Skin of body (tissue), 3 donors: ENCODE measurements at places on chromosomes 2 and 18.

- no peak for DNase-seq
Observed at GRCh38 chr2:85577386-85578242, at the start of gene VAMP8. VAMP8 (plus strand) TSS chr2:85577586; CDS start chr2:85577647, 61 bp downstream.

- DNase-seq, result no peak
Observed at GRCh38 chr2:74886251-74886650, 52.3 kb downstream of the HK2 start.

GRCh38 chr2:54531558-54531957 is 75.4 kb downstream of the SPTBN1 start:
- no peak for DNase-seq

DNA sequence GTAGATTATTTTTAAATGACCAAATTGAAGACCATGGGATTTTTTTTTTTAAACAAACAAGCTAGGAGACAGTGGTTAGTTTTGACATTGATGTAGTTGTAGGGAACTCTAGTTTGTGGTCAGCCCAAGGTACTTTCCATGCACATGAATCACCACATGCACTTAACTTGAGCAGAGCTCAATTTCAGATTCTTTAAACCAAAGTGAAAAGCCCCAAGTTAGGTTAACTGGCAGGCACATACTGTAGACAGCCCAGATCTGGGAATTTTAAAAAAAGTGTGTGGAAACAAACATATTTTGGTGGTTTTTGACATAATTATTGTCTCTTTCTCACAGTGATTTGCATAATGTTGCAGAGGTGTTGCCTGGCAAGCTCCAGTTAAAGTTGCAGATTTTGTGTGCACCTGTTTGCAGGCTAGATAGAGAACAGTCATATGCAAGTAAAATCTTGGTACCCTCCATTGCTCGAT is 88.4 kb downstream of the BCL2L11 start:
- DNase-seq, result no peak

DNA sequence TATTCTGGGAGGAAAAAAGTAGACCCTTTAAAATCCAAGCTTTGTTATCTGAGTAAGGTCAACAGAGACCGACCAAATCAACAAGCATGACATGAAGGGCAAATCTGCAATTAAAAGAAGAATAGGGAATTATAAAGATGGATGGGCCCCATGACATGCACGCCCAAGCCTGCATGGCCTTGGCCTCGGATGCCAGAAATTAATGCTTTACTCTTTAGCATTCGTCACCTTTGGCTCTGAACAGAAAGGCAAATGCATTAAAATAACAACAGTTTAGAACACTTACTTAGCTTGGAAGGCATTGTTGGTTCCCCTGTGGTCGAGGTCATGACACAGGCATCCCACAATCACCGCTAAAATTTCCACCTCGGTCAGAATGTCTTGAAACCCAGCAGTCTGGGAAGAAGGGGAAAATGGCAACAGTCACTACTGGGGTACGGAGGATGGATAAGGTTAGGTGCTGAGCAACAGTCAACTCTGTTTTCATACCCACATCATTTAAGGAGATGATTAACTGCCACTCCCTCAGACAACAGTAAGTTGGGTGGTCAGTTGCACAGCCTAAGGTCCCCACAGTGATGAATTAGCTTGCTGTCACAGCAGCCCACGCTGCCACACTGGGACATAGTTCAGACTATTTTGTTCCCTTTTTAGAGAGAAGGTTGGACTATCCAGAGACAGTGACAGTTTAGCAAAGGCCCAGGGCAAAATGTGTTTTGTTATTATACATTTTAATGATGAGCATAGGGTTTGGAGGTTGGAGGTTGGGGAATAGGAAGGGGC is 319.1 kb downstream of the AGPS start:
- no peak for DNase-seq

DNA sequence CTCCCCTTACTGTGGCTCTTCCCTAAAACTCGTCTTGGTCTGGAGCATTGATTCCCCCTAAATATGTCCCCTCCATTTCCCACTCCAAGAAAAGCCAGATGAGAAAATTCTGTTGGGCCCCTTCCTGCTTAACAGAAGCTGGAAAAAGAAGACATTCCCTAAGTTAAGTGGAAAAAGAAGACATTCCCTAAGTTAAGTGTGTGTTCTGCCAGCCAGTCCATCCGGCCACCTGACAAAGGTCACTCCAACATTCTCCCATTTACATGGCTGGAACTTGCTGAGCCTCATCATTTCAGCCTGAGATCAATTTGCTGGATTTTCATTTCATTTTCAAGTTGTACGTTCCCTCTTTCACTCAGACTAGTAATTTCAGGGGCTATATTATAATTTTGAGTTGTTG is 52.0 kb downstream of the LYPD1 start:
- DNase-seq, result no peak

DNA sequence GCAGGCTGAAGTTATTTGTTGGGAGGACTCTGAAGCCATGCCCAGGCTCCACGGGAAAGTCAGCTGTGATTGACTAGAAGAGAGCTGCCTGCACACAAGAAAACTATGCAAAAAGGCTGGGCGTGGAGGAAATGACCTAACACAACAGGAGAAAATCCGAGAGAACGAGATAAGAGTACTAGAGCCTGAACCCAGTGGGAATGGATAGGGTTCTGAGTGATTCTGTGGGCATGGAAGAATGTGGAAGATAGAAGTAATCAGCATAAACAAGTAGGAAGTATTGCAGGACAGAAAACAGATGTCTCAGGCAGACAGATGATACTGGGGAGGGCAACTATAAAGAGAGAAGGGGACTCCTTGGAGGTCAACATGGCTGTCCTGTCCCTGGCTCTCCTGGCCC is 12.1 kb upstream of the COPS8 start:
- peak; percentile 12 for DNase-seq

- DNase-seq, result no peak
Observed at GRCh38 chr18:60347526-60348045, 25.0 kb downstream of the MC4R start.
